ENCODE measurements at places on chromosomes 1 and 21.

- peak; percentile 39 for DNase-seq
Measured at GRCh38 chr1:111739925-111740765, 950 bp upstream of the INKA2 start.

DNA sequence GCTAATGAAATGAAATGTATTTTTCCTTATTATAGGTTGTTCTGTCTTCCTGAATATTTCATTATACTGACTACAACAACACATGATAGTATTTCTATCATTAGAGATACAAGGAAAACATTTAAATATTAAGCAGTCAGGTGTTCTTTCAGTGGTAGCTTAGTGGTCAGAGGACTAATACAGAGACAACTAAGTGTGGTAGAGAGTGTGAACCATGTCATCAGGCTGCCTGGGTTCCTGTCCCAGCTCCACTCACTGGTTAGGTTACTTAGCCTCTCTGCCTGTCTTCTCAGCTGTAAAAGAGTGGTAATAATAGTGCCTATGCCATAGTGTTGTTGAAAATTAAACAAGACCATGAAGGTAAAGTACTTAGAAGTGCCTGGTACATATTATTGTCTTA is 3.9 kb downstream of the UAP1 start:
- no peak for DNase-seq

- DNase-seq: no peak
Measured at GRCh38 chr1:39378377-39378776, 113.1 kb upstream of the BMP8A start.

GRCh38 chr1:202249846-202250245 is 56.2 kb downstream of the LGR6 start:
- DNase-seq: no peak

DNA sequence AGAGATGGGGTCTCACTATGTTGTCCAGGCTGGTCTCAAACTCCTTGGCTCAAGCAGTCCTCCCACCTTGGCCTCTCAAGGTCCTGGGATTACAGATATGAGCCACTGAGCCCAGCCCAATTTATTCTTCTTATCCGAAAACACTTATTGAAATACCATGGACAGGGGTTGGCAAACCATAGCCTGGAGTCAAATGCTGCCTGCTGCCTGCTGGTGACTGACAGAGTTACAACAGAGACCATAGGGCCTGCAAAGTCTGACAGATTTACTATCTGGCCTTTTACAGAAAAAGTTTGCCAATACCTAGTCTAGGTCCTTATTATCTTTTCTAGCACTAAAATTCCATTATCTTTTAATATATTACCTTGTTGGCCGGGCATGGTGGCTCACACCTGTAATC is 87.1 kb upstream of the ZNF281 start:
- DNase-seq: no peak

DNA sequence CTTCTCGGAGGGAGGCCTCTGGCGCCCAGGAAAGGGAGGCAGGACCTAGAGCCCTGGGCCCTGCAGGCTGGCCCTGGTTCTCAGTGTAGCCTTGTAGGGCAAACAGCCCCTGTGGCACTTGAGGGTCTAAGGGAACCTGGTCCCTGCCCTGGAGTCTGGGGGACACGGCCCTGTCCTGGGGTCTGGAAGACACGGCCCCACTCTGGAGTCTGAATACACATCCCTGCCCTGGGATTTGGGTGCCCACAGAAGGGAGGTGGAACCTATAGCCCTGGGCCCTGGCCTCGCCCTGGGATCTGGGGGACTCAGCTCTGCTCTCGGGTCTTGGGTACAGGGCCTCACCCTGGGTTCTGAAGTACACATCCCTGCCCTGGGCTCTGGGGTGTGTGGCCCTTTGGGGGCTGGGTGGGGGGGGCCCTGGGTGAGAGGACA is 97.9 kb downstream of the OBSCN start:
- DNase-seq: no peak

DNA sequence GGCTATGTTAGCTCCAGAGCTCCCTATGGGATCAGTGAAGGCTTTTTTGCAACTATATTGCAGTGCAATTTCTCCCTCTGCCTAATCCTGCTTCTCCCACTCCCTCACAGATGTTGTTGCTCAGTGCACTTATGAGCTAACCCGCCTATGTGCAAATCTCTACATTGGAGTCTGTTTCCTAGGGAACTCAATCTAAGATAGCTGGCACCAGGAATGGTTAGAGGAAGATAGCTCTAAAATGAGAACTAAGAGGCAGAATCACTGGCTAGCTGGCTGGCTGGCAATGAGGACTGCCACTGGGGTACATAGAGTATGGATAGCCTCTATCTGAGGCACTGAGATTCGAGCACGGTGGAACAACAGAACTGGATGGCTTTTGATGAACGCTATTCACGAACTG is 39.5 kb downstream of the ADSS2 start:
- DNase-seq: no peak

- DNase-seq: no peak
Measured at GRCh38 chr21:33290441-33290840, 24.3 kb downstream of the IL10RB start.

- no peak for DNase-seq
Measured at GRCh38 chr1:166844791-166845190, 5.5 kb downstream of the POGK start.

DNA sequence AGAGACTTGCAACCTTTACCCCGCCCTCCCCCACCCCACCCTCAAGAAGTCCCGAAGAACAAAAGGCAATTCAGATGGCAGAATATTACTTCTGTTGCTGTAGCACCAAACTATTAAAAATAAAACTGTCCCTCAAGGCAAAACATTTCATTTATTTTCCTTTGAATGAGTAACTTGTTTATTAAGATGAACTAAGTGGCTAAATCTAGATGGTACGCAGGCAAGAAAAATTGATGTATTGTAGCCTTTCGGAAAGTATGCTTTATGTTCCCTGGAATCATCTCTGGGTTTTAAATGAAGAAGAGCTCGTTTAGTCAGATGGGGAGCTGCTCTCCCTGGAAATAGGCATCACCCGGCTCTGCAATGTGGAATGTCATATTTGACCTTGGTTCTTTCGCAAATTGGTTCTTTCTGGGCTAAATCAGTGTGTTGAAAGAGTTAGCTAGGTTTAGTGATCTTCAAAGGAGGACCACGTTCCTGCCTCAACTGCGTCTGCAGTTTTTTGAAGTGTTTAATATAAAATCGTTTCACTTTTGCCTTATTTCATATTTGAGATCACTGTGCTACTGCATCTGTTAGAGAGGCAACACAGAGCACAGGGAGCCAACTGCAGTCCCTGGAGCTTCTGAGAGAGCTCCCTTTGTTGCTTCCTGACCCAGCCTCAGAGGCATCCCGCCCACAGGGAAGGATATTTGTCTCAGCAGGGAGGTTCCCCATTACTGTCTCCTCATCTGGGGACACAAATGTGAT is 61.8 kb downstream of the KIF26B start:
- no peak for DNase-seq

DNA sequence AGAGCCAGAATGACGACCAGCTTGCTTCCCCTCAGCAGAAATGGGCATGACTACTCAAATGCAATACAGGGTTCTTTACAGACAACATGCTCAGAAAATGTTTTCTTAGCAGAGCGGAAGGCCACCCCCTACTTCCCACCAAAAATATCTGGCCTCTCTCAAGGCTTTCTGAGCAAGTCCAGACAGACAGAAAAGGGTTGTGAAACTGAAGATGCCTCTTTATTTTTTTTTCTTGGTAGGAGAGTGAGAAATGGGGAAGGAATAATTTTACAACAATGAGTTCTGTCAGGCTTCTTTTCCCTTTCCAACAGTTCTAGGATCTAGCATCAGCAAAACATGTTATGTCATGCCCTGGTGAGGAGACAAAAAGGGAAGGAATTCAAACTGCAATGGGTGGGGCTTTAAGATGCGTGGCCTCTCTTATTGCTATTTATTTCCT is 172.0 kb upstream of the CAMK1G start:
- no peak for DNase-seq

- no peak for DNase-seq
Measured at GRCh38 chr1:164611754-164612642, 53.0 kb downstream of the PBX1 start.

- no peak for DNase-seq
Measured at GRCh38 chr1:65104854-65105534, 43.0 kb upstream of the AK4 start.

DNA sequence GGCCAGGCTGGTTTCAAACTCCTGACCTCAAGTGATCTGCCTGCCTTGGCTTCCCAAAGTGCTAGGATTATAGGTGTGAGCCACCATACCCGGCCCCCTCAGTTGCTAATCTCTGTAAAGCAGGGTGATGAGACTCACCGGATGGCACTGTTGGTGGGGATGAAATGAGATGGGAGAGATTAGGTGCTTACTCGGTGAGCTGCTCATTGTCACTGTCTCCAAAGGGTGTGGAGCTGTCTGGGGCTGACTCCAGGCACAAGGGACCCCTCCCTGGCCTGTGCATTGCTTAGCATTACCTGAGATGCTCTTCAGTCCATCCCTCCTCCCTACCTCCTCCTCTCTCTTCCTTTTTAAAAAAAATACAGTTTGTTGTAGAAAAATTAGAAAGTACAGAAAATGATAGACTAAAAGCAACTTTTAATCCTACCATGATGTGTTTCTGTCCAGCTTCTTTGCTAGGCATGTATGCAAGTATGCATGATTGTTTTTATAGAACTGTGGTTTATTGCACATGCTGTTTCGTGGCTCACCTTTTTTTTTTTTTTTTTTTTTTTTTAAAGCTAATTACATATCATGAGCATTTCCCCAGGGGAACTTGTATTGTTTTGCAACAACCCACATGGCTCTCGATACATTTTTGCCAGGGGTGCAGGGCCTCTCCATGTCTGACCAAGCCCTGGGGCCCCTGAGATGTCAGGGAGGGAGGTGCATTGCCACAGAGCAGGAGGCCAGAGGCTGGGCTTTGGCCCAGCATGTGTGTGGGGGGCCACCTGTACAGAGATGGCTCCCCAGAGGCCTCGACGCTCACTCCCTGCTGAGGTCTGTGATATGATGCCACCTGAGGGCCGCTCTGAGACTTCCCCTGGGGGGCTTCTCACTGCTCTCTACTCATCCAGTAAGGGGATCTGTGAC is 55.4 kb downstream of the ARHGEF10L start:
- no peak for DNase-seq

DNA sequence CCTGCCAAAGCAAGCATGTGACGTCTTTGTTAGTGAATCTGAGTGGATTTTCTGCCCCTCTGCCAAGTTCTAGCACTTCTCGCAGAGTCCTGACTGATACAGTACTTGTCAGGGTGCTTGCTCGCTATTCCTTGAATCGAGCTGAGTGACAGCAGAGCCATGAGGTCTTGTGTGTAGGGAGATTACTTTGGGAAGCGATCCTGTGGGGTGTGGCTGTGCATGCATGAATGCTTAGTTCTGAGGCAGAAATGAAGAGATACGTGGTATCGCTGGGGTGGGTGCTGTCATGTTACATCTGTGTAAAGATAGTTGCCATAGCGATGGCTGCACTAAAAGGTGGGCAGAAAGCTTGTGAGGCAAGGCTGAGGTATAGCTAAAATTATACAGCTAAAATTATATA is 19.3 kb upstream of the DNAJC28 start:
- DNase-seq: no peak

DNA sequence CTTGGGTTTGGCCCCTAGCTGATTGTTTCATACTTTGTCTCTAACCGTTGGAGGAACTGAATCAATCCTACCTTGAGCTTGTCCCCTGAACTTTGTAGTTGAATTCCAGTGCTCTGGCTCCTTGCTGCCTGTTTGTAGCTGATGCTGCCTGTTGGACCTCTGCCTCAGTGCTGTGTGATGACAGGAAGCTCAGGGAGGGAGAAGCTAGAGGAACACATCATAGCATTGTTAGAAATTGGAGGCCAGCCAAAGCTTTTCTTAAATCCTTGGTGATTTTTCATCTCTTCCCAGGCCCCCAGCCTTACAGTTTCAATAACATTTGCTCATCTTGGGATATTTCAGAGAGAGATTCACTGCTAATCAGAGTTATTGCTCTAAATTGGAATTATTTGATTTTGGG is 34.0 kb downstream of the MACF1 start:
- DNase-seq: no peak

- no peak for DNase-seq
Measured at GRCh38 chr1:99754697-99755096, 11.7 kb downstream of the FRRS1 start.

GRCh38 chr1:64608005-64608650 is 136.7 kb upstream of the RAVER2 start:
- no peak for DNase-seq

GRCh38 chr1:204001166-204001901 is 71.6 kb upstream of the SOX13 start:
- DNase-seq: no peak

- no peak for DNase-seq
Measured at GRCh38 chr1:232162001-232162400, 467.9 kb downstream of the SIPA1L2 start.

- no peak for DNase-seq
Measured at GRCh38 chr1:20182415-20182814, 3.5 kb upstream of the UBXN10 start.

GRCh38 chr1:213423605-213424004 is 372.6 kb downstream of the RPS6KC1 start:
- DNase-seq: no peak

DNA sequence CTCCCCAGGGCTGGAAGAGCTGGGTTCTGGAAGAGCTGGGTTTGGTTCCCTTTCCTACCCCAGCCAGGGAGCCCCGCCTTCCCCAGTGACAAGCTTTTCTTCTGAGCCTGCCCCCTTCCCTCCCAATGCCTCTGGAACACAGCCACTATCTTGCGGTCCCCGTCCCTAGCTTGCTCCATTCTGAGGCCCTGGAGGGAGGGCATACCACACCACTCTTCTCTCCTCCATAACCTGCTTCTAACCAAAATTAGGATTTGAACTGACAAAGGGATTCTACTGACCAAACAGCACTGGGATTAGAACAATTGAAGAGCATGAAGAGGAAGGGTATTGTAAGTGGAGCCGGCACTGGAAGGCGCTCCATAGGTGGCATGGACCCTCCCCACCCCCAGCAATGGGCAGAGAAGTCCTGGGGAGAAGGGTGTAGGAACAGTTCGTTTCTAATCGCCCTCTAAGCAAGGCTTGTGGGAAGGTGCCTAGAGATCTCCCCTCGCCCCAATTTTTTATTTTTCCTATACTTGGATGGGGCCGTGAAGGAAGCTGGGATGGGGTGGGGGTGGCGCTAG is 690 bp downstream of the C1orf216 start:
- DNase-seq: no peak

DNA sequence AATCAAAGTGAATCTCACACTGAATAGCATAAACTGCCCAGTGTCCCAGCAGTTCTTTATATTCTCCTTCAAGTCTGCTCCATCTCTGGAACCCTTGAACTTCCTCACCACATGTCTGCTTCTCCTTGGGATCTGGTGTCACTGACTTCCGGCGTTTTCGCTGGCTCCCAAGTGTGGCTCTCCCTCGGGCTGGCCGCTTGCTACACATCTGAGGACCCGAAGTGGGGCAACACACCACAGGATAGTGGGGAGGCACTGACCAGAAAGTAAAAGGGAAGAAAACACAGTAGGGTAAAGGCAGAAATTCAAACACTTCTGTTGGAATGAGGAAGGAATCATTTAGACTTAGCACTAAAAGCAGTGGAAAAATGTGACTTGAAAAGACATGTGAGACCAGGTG is 5.1 kb downstream of the NIT1 start:
- DNase-seq: no peak

GRCh38 chr1:114114185-114115094 is 39.2 kb downstream of the SYT6 start:
- DNase-seq: no peak
